ENCODE measurements at places on chromosomes 5 and 9.

DNA sequence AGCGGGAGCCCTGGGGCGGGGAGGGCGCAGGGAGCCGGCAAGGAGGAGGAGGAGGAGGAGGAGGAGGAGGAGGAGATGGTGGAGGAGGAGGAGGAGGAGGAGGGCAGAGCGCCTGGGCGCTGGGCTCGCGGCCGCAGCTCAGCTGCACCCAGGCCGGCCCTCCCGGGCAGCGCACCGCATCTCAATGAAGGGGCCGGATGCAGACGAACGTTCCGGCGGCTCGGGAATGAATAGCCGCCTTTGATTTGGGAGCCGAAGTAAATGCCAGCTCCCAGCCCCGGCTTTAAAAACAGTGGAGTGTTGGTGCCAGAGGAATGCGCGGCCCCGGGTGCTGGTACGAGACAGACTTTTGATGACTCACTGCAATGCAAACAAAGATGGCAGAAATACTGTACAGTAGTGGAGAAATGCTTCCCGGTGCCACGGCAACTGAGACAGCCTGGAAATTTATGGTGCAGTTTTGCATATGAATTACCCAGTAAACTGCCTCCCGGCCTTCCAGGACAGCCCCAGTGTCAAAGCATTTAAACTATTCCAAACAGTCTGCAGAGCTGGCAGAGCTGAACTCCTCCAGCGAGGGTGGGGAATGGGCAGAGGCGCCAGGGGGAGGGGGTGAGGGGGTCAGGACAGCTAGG is 43.1 kb downstream of the NACC2 start:
- peak; percentile 90 for DNase-seq

DNA sequence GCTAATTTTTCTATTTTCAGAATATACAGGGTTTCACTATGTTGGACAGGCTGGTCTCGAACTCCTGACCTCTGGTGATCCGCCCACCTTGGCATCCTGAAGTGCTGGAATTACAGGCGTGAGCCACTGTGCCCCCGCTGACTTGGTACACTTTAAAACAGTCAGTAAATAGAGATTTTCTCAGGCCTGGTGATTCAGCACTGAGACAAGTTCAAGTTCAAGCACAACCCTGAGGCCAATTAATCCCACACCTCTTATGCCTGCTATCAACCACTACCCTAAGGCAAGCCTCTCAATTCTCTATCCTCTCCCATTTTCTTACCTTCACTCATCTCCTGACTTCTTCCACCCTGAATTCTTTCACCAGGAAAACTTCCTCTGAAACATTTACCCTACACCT is 18.9 kb downstream of the MUSK start:
- DNase-seq = no peak

GRCh38 chr9:20507431-20507830 is 114.9 kb downstream of the MLLT3 start:
- no peak for DNase-seq

DNA sequence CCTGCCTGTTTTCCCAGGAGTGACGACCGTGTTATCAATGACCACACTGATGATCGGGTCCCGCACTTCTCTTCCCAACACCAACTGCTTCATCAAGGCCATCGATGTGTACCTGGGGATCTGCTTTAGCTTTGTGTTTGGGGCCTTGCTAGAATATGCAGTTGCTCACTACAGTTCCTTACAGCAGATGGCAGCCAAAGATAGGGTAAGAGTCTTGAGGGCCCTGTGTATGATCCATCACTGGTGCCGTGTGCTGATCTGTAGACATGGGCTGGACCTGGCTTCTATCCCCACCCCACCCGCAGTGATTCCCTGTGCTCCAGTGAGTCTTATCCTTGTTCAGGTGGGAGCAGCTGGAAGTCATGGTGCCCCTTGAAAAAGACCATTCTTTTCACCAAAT is 26.0 kb downstream of the GABRP start:
- peak; percentile 6 for DNase-seq

GRCh38 chr9:34690983-34691935 is at the start of gene CCL19:
Gene CCL19 (minus strand): TSS chr9:34691276. CDS start chr9:34691139, 137 bp downstream.
- no peak for DNase-seq

- no peak for DNase-seq
Measured at GRCh38 chr9:73026375-73026774, 73.5 kb upstream of the ALDH1A1 start.

GRCh38 chr9:101028346-101029314 is at the start of gene PLPPR1:
Gene PLPPR1 (plus strand): TSS chr9:101028727.
- peak; percentile 29 for DNase-seq

DNA sequence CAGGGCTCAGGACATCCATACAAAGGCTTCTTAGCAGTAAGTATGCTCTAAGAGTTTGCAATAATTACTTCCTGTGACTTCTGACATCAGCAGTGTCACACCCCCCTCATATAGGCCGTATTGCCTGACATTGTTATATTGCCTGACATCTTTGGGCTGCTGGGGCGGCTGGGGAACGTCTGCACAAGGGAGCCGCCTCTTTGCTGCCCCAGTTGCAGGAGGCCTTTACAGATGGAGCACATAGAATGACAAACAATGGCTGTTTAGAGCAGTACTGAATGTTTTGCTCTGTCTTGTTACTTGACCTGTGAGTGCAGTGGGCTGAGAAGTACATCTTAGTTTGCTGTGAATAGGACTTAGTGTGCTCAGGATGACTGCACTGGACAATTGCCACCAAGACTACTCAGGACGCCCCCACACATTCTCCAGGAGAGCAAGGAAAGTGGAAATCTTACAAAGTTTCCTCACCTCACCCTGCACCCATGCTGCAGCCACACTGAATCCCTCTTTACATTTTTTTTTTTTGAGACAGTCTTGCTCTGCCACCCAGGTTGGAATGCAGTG is 65.4 kb upstream of the SPOCK1 start:
- DNase-seq = no peak

GRCh38 chr9:4667681-4668080 is 1.4 kb upstream of the SPATA6L start:
- no peak for DNase-seq

GRCh38 chr9:133421615-133422542 is at the start of gene ADAMTS13:
Gene ADAMTS13 (plus strand): TSS chr9:133422367. CDS start chr9:133422444, 77 bp downstream.
- DNase-seq = peak; percentile 47

DNA sequence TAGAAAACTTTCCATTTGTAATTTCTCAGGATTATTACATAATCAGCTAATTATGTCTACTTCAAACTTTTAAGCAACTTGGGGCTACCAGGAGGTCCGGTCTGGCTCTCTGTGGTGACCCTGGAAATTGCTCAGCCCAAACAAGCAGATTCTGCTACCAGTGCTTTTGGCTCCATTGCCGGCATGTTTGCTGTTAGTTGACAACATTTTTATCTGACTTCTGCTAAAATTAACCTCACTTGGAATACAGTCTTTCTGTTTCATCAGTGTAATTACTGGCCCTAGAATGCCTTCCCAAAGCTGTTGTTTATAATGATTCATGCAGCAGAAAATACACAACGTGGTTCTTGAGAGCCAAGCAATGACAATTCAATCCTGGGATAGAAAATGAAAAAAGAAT is 38.5 kb upstream of the FAM81B start:
- DNase-seq = no peak

- no peak for DNase-seq
Measured at GRCh38 chr5:64773533-64773932, 4.8 kb downstream of the CWC27 start.

- no peak for DNase-seq
Measured at GRCh38 chr5:72651109-72651508, 143.9 kb upstream of the ZNF366 start.

- no peak for DNase-seq
Measured at GRCh38 chr5:139797856-139798510, 2.4 kb downstream of the PSD2 start.

- DNase-seq = no peak
Measured at GRCh38 chr9:123997665-123998277, 13.8 kb upstream of the LHX2 start.

DNA sequence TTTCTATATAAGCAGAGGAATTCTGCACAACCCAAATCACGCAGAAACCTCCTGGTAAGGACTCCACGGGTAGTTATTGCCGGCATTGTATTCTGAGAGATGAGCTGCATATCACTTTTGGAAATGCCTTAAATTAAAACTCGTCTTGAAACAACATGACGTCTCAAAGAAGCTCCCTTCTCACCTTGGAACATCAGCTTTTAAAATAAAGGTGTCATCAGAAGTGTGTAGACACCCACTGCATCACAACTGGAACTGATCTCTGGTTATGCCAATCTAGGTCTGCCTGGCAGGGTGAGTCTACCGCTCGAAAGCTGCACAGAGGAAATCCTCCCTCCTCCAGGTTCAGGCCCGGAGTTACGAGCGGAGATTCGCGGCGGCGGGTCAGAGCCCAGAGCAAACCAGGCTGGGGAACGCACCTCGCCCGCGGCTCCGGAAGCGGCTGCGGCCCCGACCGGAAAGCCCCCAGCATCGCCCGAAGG is 974 bp upstream of the SLC12A2 start:
- no peak for DNase-seq

DNA sequence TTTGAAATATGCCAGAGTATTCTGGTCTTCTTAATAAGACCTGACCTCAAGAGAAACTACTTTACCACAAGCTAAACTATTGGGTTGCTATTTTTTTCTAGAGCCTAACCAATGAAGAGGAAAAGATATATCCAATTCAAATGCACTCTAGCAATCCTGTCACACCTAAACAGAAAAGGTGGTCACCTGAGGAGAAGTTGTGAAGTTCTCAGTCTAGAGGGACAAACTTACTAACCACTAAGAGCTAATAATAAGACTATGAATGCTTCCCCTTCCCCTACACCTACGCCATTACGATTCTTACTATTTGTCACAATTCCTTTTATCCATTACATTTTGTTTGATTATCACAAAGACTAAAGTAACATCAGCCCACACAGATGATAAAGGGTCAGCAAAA is 29.7 kb downstream of the RLN2 start:
- no peak for DNase-seq

DNA sequence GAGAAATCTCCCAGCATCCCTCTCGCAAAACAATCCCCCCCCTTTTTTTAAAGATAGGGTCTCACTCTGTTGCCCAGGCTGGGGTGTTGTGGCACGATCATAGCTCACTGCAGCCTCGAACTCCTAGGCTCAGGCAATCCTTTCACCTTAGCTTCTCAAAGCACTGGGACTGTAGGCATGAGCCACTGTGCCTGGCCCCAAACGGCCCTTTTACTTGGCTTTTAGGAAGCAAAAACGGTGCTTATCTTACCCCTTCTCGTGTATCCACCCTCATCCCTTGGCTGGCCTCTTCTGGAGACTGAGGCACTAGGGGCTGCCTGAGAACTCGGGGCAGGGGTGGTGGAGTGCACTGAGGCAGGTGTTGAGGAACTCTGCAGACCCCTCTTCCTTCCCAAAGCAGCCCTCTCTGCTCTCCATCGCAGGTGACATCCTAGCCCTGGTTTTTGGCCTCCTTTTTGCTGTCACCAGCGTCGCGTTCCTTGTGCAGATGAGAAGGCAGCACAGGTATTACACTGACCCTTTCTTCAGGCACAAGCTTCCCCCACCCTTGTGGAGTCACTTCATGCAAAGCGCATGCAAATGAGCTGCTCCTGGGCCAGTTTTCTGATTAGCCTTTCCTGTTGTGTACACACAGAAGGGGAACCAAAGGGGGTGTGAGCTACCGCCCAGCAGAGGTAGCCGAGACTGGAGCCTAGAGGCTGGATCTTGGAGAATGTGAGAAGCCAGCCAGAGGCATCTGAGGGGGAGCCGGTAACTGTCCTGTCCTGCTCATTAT is 6.8 kb downstream of the CA9 start:
- no peak for DNase-seq

DNA sequence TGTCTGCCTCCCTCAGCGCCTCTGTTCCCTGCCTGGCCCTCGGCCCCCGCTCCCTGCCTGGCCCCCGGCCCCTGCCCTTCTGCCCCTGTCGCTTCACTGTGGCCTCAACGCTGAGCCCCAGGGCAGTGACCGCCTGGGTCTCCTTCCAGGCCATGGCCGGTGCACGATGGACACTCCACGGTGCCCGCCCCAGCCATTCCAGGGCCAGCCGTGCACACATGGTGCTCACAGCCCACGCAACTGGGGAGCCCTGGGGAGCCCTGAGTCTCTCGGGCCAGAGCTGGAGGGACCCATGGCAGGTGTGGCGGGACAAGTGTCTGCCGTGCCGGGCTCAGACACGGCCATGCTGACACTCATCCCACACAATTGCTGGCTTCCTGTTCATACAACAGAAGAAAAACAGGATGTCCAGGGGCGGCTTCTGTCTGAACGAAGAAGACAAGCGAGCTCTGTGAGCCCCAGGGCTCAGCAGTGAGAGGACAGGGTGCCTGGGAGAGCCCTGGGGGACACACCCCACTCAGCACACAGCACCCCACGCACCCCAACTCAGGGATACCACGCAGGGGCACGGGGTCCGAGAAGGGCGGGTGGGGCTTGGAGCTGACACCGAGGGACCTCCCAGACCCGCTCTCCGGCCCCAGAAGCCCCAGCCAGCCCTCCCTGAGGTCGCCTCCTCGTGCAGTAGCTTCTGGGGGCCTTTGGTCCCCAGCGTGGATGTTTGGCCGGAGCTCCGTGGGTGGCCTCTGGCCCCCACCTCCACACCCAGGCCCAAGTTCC is 35.7 kb downstream of the EXD3 start:
- DNase-seq = peak; percentile 9

DNA sequence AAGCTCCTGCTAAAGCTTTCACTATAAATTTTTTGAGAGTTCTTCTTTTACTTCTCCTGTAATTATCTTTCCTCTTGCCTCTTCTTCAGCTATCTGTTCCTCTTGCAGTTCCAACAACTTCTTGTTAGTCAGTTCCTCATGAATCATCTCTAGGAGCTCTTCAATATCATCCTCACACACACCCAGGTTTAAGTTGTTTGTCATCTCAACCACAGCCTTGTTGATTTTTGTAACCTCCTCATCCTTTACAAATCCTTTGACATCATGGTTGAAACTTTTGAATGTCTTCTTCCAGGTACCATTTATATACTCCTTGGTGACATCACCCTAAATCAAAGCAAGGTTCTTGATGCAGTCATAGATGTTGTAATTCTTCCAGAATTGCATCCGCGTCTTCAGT is 106.3 kb upstream of the MAMDC2 start:
- DNase-seq = no peak

GRCh38 chr5:112931473-112931872 is 9.4 kb upstream of the REEP5 start:
- DNase-seq = no peak

DNA sequence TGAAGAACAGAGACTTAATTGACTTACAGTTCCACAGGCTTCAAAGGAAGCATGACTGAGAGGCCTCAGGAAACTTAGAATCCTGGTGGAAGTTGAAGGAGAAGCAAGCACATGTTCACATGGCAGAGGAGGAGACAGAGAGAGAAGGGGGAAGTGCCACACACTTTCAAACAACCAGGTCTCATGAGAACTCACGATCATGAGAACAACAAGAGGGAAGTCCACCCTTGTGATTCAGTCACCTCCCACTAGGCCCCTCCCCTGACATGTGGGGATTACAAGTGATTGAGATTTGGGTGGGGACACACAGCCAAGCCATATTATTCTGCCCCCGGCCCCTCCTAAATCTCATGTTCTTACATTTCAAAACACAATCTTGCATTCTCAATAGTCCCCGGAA is 19.5 kb downstream of the NR3C1 start:
- no peak for DNase-seq

Measured in SHP77 (cell line).